ENCODE measurements at places on chromosomes 12 and 14.

- DNase-seq, result no peak
Observed at GRCh38 chr14:60163693-60164092, 1.5 kb downstream of the DHRS7 start.

GRCh38 chr12:21764950-21765349, 9.6 kb downstream of the KCNJ8 start:
- DNase-seq, result no peak

- no peak for DNase-seq
Observed at GRCh38 chr12:119802472-119802871, 74.6 kb downstream of the CIT start.

GRCh38 chr14:94998110-94998509, 159.2 kb downstream of the DICER1 start:
- no peak for DNase-seq

GRCh38 chr12:15477761-15478160, 155.5 kb downstream of the PTPRO start:
- no peak for DNase-seq

- DNase-seq, result peak; percentile 16
Observed at GRCh38 chr14:24132061-24132685, 1.7 kb downstream of the FITM1 start.

- DNase-seq, result no peak
Observed at GRCh38 chr12:104223712-104224111, 8.1 kb downstream of the TXNRD1 start.

GRCh38 chr12:6532927-6533652, 1.2 kb upstream of the GAPDH start:
- no peak for DNase-seq

- no peak for DNase-seq
Observed at GRCh38 chr14:89572596-89573398, 155.8 kb upstream of the FOXN3 start.

DNA sequence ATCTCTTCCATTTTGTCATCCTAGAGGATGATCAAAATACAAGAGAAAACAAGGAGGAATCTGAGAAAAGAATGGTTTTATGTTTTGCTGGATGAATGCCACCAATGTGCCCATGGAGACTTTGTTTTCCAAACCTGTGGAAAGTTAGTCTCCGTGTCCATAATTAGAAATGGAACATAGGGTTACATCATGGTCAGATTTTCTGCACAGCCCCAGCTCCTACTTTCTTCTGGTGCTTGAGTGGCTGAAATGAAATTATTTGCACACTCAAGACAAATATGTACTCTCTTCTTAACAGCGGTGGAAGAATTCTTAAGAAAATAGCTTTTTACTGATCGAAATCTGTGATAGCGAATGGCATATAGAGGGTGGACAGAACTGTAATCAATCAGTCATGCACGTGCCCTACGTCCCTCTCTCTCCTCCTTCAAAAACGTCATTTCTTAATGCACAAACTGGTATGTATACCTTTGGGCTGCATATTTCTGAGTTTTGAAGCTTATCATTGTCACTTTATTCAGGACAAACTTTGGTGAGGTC, 825.2 kb downstream of the AACS start:
- DNase-seq, result no peak

GRCh38 chr14:99040711-99041110, 231.3 kb downstream of the BCL11B start:
- DNase-seq, result no peak

GRCh38 chr14:51298895-51299294, 58.8 kb downstream of the TMX1 start:
- DNase-seq, result no peak

DNA sequence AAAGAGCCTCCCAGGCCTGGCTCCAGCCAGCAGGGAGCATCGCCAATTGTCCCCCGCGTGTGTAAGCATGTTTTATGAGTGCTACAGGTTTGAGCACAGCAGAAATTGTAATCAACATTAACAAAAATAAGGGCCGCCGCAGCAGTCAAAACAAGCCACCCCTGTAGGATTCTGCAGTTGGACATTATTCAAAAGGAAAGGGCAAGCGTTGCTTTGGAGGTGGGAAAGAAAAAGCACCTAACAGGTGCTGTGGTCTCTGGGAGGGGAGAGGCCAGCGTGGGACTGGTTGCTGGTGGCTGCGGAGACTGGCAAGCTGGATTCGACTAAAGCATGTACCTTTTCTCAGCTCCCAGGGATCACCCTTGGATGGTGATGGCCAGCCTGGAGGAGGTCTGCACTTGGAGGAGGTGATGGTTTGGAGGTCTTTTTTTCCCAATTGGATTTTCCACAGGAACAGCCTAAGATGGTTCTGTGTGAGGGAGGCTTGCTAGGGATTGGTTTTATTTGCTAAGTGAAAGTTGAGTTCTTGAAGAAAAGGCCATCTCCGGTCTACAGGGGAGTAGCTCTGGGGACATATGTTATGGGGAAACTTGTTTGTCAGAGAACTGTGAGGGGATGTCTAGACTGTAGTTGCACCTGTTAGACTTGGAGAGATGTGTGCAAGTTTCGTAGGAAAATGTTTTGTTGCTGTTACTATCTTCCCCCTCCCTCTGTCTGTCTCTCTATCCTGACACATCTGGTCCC, 2.0 kb downstream of the DYRK2 start:
- no peak for DNase-seq

- DNase-seq, result no peak
Observed at GRCh38 chr12:2607881-2608607, 186.7 kb upstream of the FKBP4 start.

- peak; percentile 53 for DNase-seq
Observed at GRCh38 chr12:66288121-66288520, 14.2 kb upstream of the HELB start.

DNA sequence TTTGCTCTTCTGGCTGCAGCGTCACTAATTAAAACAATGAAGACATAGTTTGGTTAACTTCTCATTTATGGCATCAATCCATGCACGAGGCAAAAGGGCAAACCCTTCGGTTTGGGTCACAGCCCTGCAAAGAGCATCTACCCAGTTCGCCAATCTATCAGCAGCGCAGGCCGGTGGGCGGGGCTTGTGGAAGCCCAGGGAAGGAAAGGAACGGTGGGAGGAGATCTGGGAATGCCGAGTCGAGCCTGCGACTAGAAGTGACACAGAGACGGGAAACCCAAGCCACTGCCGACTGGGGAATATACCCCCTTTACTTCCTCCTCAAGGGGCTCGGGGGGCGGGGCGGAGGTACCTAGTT, 466 bp downstream of the KICS2 start:
- peak; percentile 40 for DNase-seq

- no peak for DNase-seq
Observed at GRCh38 chr14:69820991-69821390, 23.9 kb upstream of the SLC10A1 start.

DNA sequence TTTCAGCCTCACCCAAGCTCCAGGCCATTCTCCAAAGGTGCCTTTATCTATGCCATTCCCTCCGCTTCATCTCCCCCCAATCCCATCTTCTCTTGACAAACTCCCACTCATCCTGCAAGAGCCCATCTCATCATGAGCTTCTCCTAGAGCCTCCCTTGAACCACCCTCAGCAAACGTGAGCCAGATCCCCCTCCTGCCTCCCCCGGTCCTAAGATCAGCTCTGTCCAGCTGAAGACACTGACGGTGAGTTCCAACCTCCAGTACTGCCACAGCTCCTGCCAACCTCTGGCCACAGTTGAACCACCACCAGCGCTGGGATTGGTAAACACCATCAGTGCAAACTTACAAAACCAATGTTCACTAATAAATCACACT, 124.6 kb downstream of the BCL11B start:
- DNase-seq, result no peak

DNA sequence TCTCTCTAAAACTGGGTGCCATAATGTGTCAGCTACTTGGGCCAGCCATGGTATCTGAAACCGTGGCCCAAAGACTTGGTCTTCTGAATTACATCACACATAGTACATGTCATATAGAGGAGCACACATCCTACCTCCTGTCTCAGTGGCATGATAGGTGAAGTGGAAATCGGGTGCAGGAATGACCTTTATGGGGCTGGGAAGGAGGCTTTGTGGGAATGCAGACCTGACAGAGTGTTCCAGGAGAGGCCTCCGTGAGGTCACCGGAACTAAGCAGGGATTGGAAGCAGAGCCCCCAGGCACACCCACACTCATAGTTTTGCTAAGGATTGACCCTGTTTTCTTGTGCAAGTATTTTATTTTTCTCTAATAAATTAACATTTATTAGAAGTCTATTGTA, 82.6 kb downstream of the NTF3 start:
- no peak for DNase-seq

DNA sequence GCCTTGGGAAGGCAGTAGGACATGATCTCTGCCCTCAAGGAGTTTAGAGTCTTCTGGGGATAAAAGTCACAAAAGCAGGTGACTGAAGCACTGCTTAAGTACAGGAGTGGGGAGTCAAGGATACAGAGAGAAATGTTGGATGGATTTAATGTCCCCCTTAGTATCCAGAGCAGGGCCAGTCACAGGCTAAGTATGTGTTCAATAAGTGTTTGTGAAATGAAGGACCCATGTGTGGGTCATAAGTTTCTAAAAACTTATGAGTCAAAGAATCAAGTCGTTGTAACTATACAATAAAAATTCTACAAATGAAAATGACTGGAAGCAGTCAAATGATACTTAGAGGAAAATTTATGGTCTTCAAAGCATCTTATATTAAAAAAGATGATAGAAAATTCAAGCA, 25.1 kb downstream of the KRT80 start:
- no peak for DNase-seq

GRCh38 chr14:72894623-72895378, 900 bp upstream of the DPF3 start:
- no peak for DNase-seq

- no peak for DNase-seq
Observed at GRCh38 chr14:81178063-81178462, 42.7 kb downstream of the GTF2A1 start.

- no peak for DNase-seq
Observed at GRCh38 chr12:12439636-12440035, 82.8 kb downstream of the BORCS5 start.

- no peak for DNase-seq
Observed at GRCh38 chr12:124039276-124039675, 66.3 kb downstream of the ZNF664 start.

- DNase-seq, result no peak
Observed at GRCh38 chr12:12032260-12032791, 38.4 kb upstream of the BCL2L14 start.

DNA sequence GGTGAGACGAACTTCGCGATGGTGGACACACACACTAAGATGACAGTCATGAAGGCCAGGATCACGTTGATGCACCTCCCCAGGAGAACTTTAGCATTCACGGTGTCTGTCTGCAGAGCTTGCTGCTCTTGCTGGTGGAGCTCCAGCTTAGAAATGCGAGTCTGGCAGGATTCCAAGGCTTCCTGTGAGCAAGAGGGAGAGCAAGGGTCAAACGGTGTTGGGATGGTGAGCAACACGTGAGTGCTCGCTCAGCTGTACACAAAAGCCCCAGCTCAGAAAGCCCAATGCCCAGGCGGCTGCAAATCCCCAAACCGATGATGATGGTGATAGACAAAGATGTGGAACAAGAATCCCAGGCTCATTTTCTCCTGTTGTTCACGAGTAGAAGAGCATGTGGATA, 78.8 kb downstream of the TMCC3 start:
- DNase-seq, result no peak

GRCh38 chr14:89373185-89373584, 43.8 kb downstream of the FOXN3 start:
- DNase-seq, result no peak

DNA sequence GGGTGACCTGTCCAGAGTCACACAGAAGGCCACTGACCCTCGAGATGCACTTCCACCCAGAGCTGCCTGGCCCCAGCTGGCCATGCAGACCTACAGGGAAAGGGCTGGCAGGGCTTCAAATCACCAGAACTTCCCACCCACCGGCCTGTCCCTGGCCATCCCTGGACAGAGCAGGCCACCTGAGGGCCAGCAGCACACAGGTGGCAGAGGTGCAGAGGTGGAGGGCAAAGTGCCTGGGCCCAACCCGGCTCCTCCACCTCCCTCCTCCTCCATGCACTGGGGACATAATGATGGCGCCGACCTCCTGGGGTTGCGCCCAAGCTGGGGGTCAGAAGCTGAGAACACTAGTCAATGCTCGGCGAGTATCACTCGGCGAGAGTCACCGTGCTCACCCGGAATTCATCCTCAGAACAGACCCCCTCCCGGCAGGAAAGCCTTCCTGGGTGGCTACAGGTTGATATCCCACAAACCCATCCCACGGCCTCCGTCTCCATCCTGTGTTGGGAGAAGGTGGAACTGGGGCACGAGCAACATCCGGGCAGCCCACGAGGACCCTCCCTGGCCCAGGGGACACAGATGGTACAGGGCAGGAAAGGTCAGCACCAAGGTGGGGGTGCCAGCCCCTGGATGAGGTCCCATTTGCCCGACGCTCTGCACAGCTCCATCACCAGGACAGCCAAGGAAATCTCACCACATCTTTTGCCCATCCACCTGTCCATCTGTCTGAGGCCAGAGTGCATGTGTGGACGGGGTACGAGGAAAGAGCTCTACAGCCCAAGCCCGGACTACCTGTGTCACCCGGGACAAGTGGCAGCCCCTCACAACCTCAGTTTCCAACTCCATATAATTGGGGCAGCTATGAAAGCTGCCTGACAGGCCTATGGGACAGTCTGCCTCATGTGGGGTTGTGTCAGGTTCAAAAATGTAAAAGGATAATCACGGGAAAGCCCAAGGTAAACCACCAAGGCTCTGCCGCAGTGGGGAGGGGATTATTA, 10.8 kb downstream of the BEGAIN start:
- DNase-seq, result no peak

- DNase-seq, result no peak
Observed at GRCh38 chr14:85416771-85417170, 113.2 kb upstream of the FLRT2 start.

DNA sequence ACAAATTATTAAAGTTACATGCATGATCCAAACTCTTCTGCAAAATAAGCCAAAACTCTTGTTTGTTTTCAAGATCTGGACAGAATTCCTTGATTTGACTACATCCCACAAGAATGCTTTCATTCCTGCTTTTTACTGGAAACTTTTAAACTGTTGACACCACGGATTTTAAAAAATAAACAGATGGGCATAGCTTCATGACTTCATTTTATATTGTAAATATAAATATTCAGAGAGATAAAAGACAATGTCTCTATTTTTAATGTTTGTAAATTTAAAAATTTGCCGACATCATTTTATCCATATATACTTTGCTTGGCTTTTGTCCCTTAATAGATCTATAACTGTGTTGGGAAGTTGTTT, 134.3 kb upstream of the DCN start:
- no peak for DNase-seq

GRCh38 chr12:100031836-100032235, 47.1 kb upstream of the ANKS1B start:
- no peak for DNase-seq

DNA sequence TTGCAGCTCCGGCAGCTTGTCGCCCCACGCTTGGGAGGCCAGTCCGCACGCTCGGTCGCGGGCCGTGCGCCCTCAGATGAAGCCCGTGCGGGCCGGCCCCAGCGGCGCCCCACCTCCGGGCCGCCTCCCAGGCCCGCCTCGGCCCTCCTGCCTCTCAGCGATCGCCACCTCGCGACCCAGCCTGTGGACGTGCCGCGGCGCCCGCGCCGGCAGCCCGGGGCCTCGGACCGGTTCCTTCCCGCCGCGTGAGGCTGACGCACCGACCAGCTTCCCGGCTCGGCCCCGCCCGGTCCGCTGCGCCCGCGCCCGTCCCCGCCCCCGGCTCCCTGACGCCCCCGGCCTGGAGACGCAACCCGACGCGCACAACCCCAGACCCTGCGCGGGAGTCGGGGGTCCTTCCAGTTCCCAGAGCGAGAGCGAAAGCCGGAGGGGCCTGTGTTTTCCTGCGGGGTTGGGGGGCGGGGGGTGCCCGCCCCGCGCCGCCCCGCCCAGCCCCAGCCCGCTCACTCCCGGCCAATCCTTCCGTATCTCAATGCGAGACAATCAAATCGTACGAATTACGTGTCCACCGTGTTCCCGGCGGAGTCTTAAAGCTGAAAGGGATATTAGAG, at the start of gene ERO1A:
Gene ERO1A (minus strand): TSS at position 78 of the 611 bp plus-strand sequence. CDS start 77 bp downstream, at position 1.
- peak; percentile 37 for DNase-seq
